CD14-positive monocyte (primary cell): ENCODE measurements at places on chromosomes 1 and 21. TPM values are rescaled to one million over a fixed set of nuclear protein-coding genes. Genes with fewer than 3 reads are reported as not detected.

Gene PHGDH
- polyA plus RNA-seq = 0.09 and 0.39 TPM in 2 replicates

Gene HFM1
- not detected in 2 replicates for polyA plus RNA-seq

Gene VANGL2
- polyA plus RNA-seq = not detected

Gene CA6
- polyA plus RNA-seq = not detected

Gene TGFBR3
- 0.20 TPM for polyA plus RNA-seq

Gene MTARC1
- 80.6 TPM for polyA plus RNA-seq

Gene ZNF683
- not detected in 2 replicates for polyA plus RNA-seq

Gene ARHGEF11
- polyA plus RNA-seq = 17.7 TPM

Gene FAM72C
- polyA plus RNA-seq = 0.33 TPM

Gene C1QC
- polyA plus RNA-seq = 0.74 TPM

Gene FAM110D
- not detected in 2 replicates for polyA plus RNA-seq

Gene SLAMF9
- 0.17 and 0.25 TPM in 2 replicates for polyA plus RNA-seq

Gene PEAR1
- polyA plus RNA-seq = not detected in 2 replicates

Gene LAPTM5
- polyA plus RNA-seq = 1,669 and 1,706 TPM in 2 replicates

Gene FMO3
- not detected for polyA plus RNA-seq

Gene MCOLN3
- 0.03 TPM in 1 of 2 replicates, not detected in the other for polyA plus RNA-seq

Gene FOXE3
- not detected in 2 replicates for polyA plus RNA-seq

Gene LRRC71
- polyA plus RNA-seq = not detected in 2 replicates

Gene HOOK1
- not detected for polyA plus RNA-seq

Gene RIPPLY3
- not detected in 2 replicates for polyA plus RNA-seq

Gene CD1E
- polyA plus RNA-seq = 6.3 TPM

Gene MARK1
- polyA plus RNA-seq = not detected in 2 replicates

Gene BCAR3
- polyA plus RNA-seq = not detected

Gene ECE1
- 23.3 TPM for polyA plus RNA-seq

Gene IVL
- not detected for polyA plus RNA-seq

Gene POU3F1
- polyA plus RNA-seq = not detected in 2 replicates

Gene C8B
- not detected for polyA plus RNA-seq

Gene VASH2
- 0.07 TPM in 1 of 2 replicates, not detected in the other for polyA plus RNA-seq

Gene RNF19B
- polyA plus RNA-seq = 5.8 TPM

Gene BEND5
- not detected for polyA plus RNA-seq

Gene DNASE2B
- not detected in 2 replicates for polyA plus RNA-seq

Gene INTS7
- 10.7 TPM for polyA plus RNA-seq

Gene HES5
- polyA plus RNA-seq = not detected

Gene RAB3B
- polyA plus RNA-seq = under 0.01 TPM in 1 of 2 replicates, not detected in the other

Gene KIF17
- polyA plus RNA-seq = not detected

Gene ABCG1
- 5.2 TPM for polyA plus RNA-seq

Gene NPHS2
- not detected in 2 replicates for polyA plus RNA-seq

Gene ADAMTS1
- not detected for polyA plus RNA-seq

Gene SIM2
- polyA plus RNA-seq = not detected

Gene TNFSF4
- polyA plus RNA-seq = 0.04 and 0.21 TPM in 2 replicates

Gene C1QB
- 3.9 TPM for polyA plus RNA-seq

Gene AQP10
- not detected for polyA plus RNA-seq

Gene UBE2Q1
- polyA plus RNA-seq = 6.5 and 22.6 TPM in 2 replicates

Gene CYP4X1
- polyA plus RNA-seq = not detected in 2 replicates

Gene S100A8
- 3,241 and 4,193 TPM in 2 replicates for polyA plus RNA-seq

Gene TCHH
- polyA plus RNA-seq = not detected

Gene THEM5
- polyA plus RNA-seq = not detected in 2 replicates

Gene GNAT2
- polyA plus RNA-seq = 0.05 TPM in 1 of 2 replicates, not detected in the other

Gene SARS1
- 107 TPM for polyA plus RNA-seq

Gene HSD3B2
- not detected for polyA plus RNA-seq

Gene FCRL6
- 0.15 TPM for polyA plus RNA-seq

Gene AGL
- polyA plus RNA-seq = 1.2 TPM

Gene NUDT4B
- polyA plus RNA-seq = 8.4 TPM

Gene DHCR24
- polyA plus RNA-seq = 3.0 TPM

Gene SLC35F3
- polyA plus RNA-seq = 0.17 and 0.19 TPM in 2 replicates

Gene ALG14
- polyA plus RNA-seq = 4.4 TPM

Gene RIMS3
- 0.15 TPM for polyA plus RNA-seq

Gene CFHR2
- not detected for polyA plus RNA-seq

Gene DISP3
- polyA plus RNA-seq = 0.01 TPM in 1 of 2 replicates, not detected in the other
